OCI-LY7 (cell line): ENCODE measurements at places on chromosomes 16 and 17. TPM values are rescaled to one million over a fixed set of nuclear protein-coding genes. Genes with fewer than 3 reads are reported as not detected.

MRPS34 gene
- 176 and 196 TPM in 2 replicates for total RNA-seq

ADORA2B gene
- not detected in 2 replicates for total RNA-seq

BAHCC1 gene
- 5.5 and 5.7 TPM in 2 replicates for total RNA-seq

SMARCE1 gene
- total RNA-seq: 109 and 123 TPM in 2 replicates

SLC26A11 gene
- 2.9 and 4.1 TPM in 2 replicates for total RNA-seq

FMNL1 gene
- total RNA-seq: 133 and 159 TPM in 2 replicates

KCNJ18 gene
- not detected in 2 replicates for total RNA-seq

CLEC18C gene
- total RNA-seq: not detected in 2 replicates

NHLRC4 gene
- total RNA-seq: 2.5 and 2.6 TPM in 2 replicates

HS3ST3A1 gene
- 0.72 TPM in 1 of 2 replicates, not detected in the other for total RNA-seq

FADS6 gene
- not detected in 2 replicates for total RNA-seq

CCDC200 gene
- total RNA-seq: not detected in 2 replicates
